Adipocyte (in vitro differentiated cells): ENCODE measurements at places on chromosomes 12 and 14.

DNA sequence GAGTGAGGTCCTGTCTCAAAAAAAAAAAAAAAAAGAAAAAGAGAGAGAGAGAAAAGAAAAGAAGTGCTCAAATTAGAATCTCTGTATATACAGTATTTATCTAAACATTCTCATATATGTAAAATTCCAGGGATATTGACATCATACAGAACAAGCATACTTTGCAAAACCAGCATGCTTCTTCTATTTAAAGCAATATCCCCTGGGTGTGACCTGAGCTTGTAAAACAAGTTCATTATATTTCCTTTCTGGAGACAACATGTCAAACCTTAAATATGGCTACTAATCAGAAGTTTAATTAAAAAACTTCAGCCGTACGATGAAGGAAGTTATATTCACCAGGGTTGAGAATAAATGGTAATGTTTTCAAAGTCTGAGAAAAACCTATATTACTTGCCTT lies 175.8 kb upstream of the HMGA2 start:
- peak; percentile 17 for DNase-seq

DNA sequence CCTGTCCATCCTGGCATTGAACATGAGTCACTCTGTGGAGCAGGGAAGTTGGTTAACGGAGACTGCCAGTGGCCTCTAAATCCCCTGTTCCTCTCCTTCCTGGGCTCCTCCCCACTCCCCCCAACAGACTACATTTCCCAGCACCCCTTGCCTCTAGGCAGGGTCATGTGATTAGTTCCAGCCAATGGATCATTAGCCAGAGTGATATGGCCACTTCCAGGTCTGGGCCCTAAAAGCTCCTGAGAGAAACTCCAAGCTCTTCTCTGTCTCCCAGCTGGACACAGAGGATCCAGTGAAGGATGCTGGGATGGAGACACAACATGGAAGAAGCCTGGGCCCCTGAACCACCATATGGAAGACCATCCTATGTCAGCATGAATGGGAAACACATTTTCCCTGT lies 54.4 kb upstream of the RFLNA start:
- no peak for DNase-seq

DNA sequence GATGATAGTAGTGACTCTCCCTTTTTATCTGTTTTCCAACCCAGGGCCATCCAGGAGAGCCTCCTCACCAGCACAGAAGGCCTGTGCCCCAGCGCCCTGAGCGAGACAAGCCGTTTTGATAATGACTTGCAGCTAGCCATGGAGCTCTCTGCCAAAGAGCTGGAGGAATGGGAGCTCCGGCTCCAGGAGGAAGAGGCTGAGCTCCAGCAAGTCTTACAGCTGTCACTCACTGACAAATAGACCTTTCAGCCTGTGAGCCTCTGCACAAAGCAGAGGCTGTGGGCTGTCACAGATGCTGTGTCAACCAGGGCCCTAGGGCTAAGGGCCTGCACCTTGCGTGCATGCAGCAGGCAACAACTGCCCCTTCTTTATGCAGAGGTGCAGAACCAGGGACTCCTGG lies 11.0 kb downstream of the C12orf76 start:
- no peak for DNase-seq

GRCh38 chr12:54046809-54047159 lies 6.9 kb upstream of the HOXC4 start:
- DNase-seq, result no peak
